Stimulated activated CD4-positive, alpha-beta T cell treated with anti-CD3 and anti-CD28 coated beads, Interleukin-15, amount 100 ng/mL, for 48 hours (primary cell): ENCODE measurements at places on chromosomes 13 and 19.

GRCh38 chr13:42548731-42549551, 25.0 kb upstream of the TNFSF11 start:
- no peak for DNase-seq

- DNase-seq = peak; percentile 1
Measured at GRCh38 chr13:84896128-84896527, 903.1 kb downstream of the SLITRK6 start.

GRCh38 chr13:42617221-42617620, 43.3 kb downstream of the TNFSF11 start:
- no peak for DNase-seq

GRCh38 chr13:46184277-46184699, 2.3 kb upstream of the LCP1 start:
- peak; percentile 61 for DNase-seq

DNA sequence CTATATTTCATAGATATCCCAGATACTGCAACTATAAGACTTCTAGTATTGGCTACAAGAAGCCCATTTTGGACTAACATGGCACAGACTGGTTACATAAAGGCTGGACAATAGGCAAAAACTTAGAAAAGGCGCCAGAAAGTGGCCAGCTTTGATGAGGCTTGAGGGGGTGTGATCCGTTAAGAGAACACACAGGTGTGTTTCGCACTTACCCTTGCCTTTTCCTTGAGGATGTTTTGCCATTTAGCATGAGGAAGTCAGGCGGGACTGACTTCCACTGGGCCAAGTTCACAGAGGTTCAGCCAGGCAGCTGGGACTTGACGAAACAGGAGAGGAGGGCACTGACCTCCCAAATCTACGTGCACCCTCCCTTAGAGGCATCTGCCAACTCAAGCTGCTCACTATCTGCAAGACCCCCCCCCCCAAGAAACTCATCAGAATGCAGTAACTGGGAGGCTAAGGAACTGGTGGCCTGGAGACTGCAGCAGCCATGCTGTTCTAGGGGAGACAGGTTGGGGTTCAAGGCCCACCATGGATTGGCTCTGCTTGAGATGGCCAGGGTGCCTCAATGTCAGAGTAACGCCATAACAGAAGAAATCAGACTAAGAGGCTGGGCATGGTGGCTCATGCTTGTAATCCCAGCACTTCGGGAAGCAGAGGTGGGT, 4.5 kb upstream of the LIN7B start:
- DNase-seq = no peak

- no peak for DNase-seq
Measured at GRCh38 chr13:18952225-18953016, 229.2 kb downstream of the TUBA3C start.

DNA sequence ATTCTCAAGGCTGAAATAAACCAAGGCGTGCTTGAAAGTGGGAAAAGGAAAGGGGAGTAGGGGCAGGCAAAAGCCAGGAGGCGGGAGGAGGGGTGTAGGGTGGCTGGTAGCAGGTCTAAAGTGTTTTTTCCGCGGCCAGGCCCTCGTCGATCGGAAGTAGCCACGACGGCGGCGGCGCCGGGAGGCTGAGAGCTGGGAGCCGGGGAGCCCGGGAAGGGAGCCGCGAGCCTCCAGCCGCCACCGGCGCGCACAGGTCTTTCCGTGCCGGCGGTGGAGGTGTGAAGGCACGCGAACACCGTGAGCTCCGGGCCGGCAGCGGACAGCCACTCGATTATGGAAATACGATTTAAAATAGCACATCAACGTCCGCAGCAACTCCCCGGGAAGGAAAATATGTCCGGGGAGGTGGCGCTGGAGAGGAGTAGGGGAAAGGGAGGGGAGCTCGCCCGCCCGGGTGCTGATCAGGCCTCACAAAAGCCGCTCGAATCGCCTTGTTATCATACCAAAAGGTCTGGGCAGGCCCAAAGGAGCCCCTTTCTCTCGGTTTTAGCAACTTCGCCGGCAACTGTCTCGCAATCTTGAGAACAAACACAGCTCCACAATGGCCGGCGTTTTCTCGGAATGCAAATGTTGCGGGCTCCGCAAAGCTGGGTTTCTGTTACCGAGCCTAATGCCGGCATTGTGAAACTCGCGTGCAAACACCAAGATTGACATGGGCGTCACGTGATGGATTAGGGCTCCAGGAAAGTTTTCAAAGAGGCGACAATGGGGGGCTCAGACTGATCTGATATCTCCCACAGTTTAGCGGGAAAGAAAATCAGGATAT, 2.9 kb upstream of the PCDH8 start:
- DNase-seq = no peak

DNA sequence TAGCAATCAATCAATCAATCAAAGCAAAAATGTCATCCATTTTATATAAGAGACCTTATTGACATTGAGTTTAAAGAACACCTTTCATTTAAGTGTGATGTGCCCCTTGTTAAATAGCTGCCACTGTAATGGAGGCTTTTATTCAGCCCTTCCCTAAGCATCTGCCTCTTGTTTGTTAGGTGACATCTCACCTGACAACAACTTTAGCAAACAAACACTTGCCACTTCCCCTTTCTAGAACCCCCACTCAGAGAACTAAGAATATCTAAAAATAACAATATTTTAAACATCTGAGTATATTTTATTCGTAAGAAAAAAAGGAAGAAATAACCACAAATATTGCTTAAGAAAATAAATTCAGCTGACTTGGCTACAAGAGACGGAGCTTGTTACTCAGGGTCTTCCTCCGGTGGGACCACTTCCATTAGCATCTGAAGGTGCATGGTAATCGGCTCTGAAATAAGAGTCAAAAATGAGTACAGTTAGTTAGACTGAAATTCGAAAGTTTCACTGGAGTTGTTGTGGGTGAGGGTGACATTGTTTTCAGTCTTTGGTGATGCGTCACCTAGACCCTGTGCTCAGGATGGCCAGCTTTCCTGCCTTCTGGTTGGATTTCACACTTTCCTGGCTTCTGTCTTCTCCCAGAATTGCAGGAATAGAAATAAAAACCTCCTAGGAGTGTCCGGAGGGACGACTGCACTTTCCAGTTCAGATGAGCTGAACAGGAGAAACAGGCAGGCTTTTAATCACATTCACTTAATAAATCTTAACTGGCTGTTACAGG, 39.1 kb downstream of the SLC7A9 start:
- no peak for DNase-seq

DNA sequence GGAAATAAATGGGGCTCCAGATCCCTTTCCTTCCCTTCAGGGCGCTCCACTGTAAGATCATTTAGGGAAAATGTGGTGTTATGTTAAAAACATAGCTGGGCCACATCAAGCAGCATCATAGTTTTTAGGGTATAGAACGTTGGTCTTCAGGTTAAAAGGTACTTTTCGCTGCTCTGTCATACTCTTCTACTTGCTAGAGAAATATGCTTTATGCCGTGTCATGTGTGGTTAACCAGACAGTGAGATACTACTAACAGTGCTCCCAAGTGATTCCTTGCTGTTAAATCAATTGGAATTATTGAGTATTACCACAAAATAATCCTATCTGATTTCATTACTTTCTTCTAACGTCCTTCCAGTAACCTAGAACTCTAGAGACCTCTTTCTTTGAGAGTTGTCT, 1.1 kb upstream of the NDFIP2 start:
- no peak for DNase-seq

DNA sequence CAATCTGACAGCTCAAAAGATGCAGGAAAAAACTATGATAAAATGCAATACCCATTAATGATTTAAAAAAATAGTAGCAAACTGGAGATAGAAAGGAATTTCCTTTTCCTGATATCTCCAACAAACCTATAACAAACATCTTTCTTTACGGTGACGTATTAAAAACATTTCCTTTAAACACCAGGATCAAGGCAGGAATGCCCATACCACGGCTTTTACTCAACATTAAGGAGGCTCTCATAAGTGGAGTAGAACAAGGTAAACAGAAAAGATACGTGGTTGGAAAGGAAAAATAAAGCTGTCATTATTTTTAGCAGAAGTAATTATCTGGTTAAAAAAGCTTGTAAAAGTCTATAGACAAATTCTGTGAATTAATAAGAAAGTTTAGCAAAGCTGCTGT, 61.1 kb downstream of the MIPEP start:
- DNase-seq = no peak

GRCh38 chr19:7489609-7490044, 792 bp upstream of the PEX11G start:
- DNase-seq = no peak

GRCh38 chr19:459724-460511, 915 bp downstream of the SHC2 start:
- DNase-seq = peak; percentile 10

DNA sequence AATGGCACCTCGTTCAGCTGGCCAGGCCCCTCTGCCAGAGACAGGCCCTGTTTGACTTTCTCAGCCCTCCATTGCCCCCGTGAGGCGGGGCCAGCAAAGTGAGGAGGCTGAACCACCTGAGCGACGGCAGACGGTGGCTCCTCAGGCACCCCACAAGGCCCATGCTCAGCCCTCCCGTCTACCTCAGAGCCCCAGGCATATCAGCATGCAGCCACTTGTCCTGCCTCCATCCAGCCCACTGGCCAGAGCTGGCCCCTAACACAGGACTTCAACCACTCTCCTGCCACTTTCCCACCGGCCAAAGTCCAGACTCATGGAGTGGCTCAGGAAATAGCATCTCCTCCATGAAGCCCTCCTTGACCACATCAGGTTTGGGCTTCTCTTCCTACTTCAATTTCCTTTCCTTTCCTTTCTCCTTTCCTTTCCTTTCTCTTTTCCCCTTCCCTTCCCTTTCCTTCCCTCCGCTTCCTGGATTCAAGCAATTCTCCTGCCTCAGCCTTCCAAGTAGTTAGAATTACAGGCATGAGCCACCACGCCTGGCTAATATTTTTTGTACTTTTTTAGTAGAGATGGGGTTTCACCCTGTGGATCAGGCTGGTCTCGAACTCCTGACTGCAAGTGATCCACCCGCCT, 9.3 kb downstream of the SLC7A10 start:
- no peak for DNase-seq

- no peak for DNase-seq
Measured at GRCh38 chr13:90640976-90641375, 706.5 kb upstream of the MIR17HG start.

DNA sequence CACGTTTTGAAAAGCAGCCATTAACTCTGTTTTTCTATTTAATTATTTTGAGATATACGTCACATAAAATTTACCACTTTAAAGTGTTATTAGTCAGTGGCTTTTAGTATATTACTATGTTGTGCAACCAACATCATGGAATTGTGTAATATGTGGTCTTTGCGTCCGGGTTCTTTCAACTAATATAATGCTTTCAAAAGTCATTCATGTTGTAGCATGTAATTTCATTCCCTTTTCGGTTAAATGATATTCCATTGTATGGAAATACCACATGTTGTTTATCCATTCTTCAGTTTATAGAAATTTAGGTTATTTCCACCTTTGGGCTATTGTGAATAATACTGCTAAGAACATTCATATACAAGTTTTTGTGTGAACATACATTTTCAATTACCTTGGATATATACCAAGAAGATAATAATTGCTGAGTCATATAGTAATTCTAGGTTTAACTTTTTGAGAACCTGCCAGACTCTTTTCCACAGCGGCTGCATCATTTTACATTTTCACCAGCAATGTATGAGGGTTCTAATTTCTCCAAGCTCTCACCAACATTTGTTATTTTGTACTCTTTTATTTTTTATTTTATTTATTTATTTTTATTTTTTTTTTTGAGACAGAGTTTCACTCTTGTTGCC, 28.1 kb upstream of the CLDN10 start:
- DNase-seq = no peak

DNA sequence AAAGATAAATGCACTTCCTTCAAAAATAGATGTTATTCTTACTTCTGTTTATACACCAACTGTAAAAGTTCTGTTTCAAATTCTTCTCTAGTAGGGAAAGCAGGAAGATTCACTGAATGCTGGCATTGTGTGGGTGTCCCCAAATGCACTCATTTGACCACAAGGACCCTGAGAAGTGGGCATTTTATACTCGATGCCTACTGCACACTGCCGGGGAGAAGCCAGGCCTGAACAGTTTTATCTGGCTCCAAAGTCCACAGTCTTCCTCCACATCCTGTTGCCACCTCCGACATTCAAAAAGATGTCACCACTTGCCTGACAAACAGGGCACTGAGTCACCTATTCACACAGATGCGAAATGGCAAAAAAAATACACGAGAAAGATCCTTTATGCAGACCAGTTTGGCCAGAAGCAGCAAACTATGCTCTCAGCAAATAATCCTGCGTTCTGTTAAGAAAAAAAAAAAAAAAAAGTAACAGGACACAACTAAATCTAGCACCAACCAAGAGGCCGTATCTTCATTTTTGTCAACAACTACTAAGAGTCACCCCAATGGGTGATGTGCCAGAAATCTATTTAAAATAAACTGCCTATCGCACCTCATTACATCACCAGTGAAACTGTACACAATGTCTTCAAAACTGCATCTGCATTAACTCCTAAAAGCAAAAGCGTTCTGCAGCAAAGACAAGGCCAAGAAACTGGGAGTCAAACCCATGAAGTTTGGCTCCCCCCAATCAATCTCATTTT, 6.2 kb downstream of the ZC3H4 start:
- peak; percentile 23 for DNase-seq

DNA sequence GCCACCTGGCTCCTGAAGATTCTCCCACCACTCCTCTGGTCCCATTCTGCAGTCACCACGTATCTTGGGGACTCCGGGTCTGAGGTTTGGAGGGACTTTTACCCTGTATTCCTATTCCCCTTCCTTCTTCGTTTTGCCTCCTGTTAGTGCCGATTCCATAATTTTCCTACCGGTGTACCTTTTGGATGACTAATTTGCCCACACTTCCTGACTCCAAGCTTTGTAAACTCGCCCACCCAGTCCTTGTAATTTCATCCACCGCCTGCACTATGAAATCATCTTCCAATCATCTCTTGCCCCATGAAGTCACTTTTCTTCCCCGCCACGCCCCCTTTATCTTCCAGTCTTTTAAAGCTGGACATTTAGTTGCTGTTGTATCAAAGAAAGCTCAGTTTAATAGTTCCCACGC, 572 bp downstream of the UCHL3 start:
- DNase-seq = no peak

- no peak for DNase-seq
Measured at GRCh38 chr19:45169602-45170001, 8.4 kb downstream of the TRAPPC6A start.

GRCh38 chr19:5336195-5336965, 4.2 kb downstream of the PTPRS start:
- DNase-seq = no peak

DNA sequence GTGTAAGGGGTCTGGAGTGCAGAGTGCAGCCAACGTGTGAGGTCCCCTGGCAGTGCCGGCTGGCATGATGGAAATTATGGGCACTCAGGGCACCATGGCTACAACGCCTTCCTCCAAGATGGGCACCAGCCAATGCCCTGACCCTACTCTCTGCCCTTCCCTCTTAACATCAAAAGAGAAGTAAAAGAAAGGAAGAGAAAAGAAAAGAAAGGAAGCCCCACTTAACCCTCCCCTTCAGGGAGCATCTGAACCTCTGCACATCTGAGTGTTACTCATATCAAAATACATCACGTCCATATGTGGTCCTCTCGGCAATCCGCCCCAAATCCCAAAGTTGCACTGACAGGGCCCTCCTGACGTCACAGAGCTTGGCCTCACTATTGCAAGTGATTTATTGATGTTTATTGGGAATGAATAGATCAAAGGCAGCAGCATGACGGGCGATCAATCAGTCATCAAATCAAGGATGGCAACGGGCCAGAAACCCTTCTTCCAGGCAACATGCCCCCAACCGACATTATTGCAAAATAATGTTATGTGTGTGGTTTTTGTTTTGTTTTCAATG, 1.3 kb downstream of the TSHZ3 start:
- DNase-seq = no peak
